ENCODE measurements at places on chromosomes 16 and 17. TPM values are rescaled to one million over a fixed set of nuclear protein-coding genes. Genes with fewer than 3 reads are reported as not detected.

DNA sequence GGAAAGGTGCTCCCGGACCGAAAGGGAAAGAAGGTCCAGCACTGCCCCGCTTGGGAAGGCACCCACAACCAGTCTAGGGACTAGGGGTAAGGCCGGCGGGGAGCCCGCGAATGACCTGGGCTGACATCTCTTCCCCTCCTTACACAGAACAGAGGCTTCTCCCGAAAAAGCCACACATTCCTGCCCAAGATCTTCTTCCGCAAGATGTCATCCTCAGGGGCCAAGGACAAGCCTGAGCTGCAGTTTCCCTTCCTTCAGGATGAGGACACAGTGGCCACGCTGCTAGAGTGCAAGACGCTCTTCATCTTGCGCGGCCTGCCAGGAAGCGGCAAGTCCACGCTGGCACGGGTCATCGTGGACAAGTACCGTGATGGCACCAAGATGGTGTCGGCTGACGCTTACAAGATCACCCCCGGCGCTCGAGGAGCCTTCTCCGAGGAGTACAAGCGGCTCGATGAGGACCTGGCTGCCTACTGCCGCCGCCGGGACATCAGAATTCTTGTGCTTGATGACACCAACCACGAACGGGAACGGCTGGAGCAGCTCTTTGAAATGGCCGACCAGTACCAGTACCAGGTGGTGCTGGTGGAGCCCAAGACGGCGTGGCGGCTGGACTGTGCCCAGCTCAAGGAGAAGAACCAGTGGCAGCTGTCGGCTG is 1.5 kb downstream of the CNP start:
- DNase-seq = no peak
- H3K36me3 ChIP-seq = peaks cover 10% of the 10 kb centered on the region
- peak overlapping the region; percentile 42 for H3K27ac ChIP-seq

DNA sequence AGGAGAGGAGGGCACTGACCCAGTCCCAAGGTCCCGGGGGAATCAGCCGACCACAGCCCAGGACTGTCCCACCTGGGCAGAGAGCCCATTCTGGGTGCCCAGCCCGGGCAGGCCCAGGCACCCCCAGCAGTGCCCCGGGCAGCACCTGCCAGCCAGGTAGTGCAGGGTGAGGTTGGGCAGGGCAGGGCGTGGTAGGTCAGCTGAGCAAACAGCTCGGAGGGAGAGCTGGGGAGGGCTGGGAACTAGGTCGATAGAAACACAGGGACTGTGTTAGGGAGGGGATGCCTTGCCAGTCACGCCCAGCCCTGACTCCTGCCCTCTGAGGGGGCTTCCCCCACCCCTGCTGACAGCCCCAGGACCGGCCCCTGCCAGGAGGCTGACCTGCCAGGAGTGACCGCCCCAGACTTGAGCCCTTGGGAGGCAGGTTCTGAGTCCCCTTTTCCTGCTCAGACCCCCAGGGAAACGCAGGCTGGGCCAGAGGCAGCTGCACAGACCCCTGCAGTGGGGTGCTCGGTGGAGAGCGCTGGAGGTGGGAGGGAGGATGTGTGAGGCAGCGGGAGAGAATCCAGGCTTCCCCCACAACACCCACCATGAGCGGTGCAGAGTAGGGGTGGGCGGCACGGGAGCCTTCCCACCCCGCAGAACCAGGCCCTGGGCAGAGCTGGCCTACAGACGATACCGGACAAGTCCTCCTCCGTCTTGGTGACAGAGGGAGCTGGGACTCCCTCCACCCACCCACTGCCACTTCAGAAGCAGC is 4.7 kb downstream of the HS3ST6 start:
- DNase-seq = no peak
- H3K36me3 ChIP-seq = no peaks in the 10 kb centered on the region
- H3K27ac ChIP-seq = no peak overlapping the region
- H3K4me1 ChIP-seq = peaks cover 13% of the 10 kb centered on the region

Gene ICAM2
- 0.72 TPM for total RNA-seq

DNA sequence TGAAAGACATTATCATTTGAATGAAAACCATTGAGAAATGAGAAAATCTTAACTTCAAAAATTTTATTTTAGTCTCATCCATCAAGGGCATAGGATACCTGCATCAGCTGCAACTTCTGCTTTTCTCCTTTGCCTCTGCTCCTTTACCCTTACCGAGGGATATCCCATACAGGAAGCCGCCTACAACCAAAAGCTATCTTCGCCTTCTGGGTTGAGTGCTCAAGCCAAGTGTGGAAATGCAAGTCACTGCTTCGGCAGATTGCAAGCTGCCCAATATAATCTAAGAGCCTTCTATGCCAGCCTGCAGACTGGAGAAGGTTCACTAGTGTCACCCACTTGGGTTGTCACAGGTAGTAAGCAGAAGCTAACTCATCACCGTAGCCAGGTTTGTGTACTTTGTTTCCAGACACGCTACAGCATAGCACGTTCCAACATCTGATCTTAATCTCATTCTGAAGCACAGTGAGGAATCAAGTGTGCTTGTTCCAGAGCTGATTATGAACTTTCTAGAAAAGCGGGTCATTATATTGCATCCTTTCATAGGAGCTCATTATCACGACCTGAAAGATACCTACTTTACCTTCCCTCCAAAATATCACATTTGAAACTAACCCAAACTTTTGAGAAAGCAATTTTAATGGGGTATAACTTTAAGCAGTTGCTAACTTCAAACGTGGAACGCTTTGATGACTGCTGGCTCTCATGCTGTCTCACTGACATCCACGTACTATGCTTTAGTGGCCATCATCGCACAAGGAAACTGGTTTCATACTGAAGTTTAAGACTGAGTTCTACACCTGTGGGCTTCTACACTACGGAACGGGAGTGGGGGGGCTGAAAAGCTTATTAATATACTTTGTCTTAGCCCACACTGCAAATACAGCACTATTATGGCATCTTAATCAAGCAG is 8.0 kb upstream of the UNK start:
- peaks cover 18% of the 10 kb centered on the region for H3K4me1 ChIP-seq
- no peaks in the 10 kb centered on the region for H3K27me3 ChIP-seq
- peak overlapping the region; percentile 95 for H3K4me3 ChIP-seq
- peak overlapping the region; percentile 77 for H3K27ac ChIP-seq

- peaks cover 9% of the 10 kb centered on the region for H3K4me1 ChIP-seq
- DNase-seq = no peak
- H3K27me3 ChIP-seq = peaks cover 13% of the 10 kb centered on the region
- H3K4me3 ChIP-seq = peak overlapping the region; percentile 82
Measured at GRCh38 chr17:1490643-1491442, 1.6 kb downstream of the MYO1C start.

Gene SEPTIN12
- 0.78 TPM for total RNA-seq

- peaks cover 5% of the 10 kb centered on the region for H3K4me1 ChIP-seq
- peaks cover 5% of the 10 kb centered on the region for H3K27me3 ChIP-seq
- no peak overlapping the region for H3K4me3 ChIP-seq
- peaks cover 2% of the 10 kb centered on the region for H3K36me3 ChIP-seq
- DNase-seq = no peak
- H3K27ac ChIP-seq = no peak overlapping the region
Measured at GRCh38 chr16:85916141-85916890, 17.4 kb downstream of the IRF8 start.

- H3K27me3 ChIP-seq = no peaks in the 10 kb centered on the region
- H3K4me3 ChIP-seq = no peak overlapping the region
- peaks cover 17% of the 10 kb centered on the region for H3K36me3 ChIP-seq
- no peak for DNase-seq
- H3K4me1 ChIP-seq = no peaks in the 10 kb centered on the region
Measured at GRCh38 chr17:65013613-65014391, 42.7 kb downstream of the GNA13 start.

Gene TMEM132E
- 0.05 TPM for total RNA-seq
